Esophagus squamous epithelium (tissue), 5 donors: ENCODE measurements at places on chromosomes 2 and 18.

GRCh38 chr2:227789803-227790202, 23.8 kb upstream of the CCL20 start:
- DNase-seq = no peak

DNA sequence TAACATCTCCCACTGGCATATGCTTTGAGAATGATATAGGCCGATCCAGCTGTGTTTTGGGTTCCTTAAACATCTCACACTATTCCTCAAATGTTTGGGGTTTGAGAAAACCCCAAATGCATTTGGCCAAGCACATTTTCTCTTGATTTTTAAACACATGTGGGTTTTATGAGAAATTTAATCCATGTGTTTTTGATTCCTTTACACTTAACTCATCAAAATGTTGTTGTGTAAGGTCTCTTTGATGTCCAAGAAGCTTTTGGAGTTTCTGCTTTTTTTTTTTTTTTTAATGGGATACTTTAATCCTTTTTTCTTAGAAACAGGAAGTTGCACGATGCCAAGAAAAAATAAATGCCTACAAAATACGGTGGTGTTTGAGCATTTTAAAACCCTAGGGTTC, 339.8 kb upstream of the TCF4 start:
- no peak for DNase-seq

GRCh38 chr2:176135035-176135440, 5.5 kb downstream of the HOXD8 start:
- no peak for DNase-seq

DNA sequence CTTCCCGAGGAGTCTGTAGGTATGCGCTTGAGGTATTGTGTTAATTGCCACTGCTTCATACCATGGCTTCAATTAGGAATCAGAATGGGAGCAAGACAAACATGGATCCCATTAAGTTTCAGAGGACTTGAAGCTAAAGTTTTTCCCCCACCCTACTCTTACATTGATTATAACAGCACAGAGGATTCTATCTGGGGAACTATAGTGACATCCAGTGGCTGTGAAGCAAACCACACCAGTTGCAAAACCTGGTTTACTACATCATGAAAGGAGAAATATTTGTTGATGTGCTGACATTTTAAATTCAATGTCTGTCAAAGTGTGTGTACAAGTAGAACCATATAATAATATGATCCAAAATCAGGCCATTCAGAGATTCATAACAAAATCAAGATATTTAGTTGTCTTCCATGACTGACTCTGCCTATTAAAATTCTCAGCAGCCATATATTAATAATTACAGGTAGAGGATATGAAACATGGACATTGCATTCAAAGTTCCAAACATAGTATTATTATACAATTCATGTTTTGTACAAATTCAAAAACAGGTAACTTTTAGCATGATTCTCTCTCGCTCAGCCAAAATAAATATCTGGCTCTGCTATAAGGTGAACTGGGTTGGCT, 82.9 kb downstream of the GRB14 start:
- no peak for DNase-seq
